ENCODE measurements at places on chromosomes 13 and 19.

DNA sequence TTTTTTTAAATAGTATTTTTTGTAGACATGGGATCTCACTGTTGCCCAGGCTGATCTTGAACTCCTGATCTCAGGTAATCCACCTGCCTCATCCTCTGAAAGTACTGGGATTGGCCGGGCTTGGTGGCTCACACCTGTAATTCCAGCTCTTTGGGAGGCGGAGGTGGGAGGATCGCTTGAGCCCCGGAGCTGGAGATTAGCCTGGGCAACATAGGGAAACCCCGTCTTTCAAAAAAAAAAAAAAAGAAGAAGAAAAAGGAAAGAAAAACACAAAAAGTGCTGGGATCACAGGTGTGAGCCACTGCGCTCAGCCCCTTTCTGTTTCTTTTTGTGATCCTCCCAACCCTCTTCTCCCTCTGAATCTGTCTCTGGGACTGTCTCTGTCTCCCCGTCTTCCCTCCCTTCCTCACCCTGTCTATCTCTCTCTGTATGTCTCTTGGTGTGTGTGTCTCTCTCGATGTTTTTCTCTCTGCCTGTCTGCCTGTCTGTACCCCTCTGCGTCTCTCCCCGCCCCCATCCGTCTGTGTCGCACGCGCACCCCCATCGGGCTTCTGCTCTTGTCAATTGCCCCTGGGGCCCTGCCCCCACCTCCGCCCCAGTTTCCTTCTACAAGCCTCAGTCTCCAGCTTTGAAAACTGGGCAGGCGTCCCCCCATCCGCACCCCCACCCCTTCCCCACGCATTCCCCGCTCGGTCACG lies 540 bp upstream of the ZFP36 start:
- DNase-seq: no peak

GRCh38 chr19:29420482-29421195 lies 105.2 kb upstream of the VSTM2B start:
- DNase-seq: no peak

- no peak for DNase-seq
These were observed 173.5 kb downstream of the DCT start for GRCh38 chr13:94305934-94306333.

- DNase-seq: no peak
These were observed 187.3 kb downstream of the NDFIP2 start for GRCh38 chr13:79668201-79668752.

GRCh38 chr13:109790942-109791605 lies 4.7 kb upstream of the IRS2 start:
- DNase-seq: peak; percentile 63

- DNase-seq: no peak
These were observed 45.3 kb downstream of the CAPN12 start for GRCh38 chr19:38699027-38699346.

DNA sequence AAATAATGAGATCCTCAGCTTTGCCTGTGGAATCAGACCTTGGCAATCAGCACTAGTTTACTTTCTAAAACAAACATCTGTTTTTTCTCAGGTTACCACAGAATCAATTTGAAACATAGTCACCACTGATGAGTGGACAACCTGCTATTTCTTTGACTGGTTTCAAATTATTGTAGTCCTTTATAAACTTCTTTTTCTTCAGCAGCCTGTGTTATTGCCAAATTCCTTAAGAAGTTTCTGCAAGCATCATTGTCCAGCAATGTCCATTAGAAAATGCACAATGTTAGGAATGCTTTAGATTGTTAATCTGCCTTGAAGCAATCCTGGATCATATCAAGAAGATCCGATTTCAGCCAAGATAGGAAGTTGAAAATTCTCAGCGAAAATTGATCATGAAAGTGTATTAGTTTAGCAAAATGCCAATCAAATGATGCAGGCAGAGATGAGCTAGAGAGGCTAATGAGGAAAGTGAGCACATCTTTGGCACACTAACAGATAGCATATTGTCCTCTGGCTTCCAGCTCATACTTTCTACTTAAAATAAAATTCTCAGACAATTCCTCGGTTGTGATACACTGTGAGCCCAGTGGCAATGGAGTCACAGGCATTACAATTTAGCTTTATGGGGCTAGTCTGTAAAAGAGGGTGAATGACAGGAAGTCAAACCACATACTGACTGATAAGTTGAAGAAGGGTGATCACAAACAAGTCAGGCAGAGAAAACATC lies 270.6 kb downstream of the SLITRK6 start:
- DNase-seq: peak; percentile 32

DNA sequence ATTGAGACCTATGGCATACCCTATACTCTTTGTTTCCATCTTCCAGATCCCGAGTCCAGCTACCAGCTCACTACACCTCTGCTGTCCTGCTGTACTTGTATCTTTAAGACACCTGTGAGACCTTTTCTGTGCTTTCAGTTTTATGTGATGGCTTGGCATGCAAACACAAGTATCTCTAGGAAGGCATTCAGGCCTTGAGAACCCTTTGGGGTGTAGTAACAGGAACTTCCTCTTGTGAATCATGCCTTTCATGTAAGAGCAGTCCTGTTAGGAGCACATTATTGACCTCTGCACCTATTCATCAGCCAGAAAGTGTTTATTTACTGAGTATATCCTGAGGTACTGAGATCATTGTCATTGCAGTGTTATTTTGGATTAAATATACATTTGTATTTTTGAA lies 87.0 kb upstream of the HTR2A start:
- no peak for DNase-seq

GRCh38 chr19:21824679-21825078 lies 11.3 kb downstream of the ZNF43 start:
- DNase-seq: no peak

DNA sequence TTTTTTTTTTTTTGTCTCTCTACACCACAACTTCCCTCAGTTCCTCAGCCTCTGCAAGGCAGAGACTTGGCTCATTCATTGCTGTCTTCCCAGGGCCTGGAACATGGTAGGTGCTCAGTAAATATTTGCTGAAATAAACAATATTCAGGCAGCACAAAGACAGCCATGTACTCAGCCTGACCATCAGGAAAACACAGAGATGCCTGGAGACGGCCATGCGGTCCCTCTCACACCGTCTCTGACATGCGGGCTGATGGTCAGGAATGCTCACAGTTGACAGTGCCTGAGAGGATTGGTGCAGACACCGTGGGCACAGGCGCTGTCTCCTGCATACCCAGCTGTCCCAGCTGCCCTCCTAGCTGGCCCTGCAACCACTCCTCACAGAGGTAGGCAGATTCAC lies 924 bp downstream of the PRAM1 start:
- no peak for DNase-seq

DNA sequence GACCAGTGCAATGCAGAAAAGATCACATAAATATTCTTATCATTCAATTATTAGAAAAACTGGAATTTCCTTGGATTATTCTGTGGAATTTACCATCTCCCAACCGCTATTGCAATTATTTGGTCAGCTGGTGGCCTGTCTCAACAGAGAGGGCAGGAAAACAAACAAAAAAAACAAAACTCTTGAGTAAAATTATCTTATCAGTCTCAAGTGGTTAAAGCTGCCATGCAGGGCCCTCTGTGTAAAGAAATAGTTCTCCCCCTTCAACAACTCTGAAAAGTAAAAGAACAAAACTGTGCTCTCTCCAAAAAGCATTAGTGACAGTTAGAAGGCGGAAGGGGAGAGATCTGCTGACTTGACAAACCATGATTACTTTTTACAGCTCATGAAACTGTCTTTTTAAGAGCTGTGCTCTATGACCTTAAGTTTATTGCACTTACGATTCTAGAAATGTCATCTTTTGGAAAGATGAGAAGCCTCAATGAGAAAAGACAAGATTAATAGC lies 152.3 kb downstream of the DLEU7 start:
- DNase-seq: no peak

- no peak for DNase-seq
These were observed 1610.1 kb upstream of the PCDH20 start for GRCh38 chr13:63025741-63026140.

DNA sequence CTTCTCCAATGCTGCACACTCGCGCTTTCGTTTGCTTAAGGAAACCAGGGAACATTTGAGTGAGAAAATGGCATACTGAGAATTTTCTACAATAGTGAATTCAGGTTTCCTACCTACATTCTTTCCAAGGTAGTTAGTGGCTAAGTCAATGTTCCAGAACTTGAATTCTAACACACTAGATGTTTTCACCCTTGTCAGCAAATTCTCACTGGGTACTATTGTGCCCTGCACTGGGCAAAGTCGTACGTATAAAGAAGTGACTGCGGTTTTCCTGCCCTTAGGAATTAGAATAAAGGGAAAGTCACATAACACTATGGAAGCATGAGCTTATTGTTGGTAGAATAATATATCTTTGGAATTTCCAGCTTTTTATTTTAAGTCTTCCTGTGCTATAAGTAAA lies 119.2 kb upstream of the TNFSF11 start:
- DNase-seq: no peak

DNA sequence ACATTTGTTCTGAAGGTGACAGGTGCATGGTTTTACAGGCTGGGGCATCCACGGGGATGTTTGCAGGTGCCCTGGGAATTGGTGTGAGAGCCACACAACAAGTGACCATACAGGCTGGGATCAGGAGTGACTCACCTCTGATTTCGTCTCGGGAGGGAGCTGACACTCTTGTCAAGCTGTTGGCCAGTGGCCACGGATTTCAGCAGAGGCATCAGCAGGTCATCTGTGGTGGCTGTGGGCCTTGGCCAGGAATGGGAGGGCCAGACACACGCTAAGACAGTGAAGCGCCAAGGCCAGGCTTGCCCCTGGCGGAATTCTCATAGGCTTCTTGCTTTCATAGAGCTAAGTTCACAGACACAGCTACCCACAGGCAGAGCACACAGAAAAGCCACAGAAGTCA lies 108.6 kb downstream of the HSPH1 start:
- no peak for DNase-seq

DNA sequence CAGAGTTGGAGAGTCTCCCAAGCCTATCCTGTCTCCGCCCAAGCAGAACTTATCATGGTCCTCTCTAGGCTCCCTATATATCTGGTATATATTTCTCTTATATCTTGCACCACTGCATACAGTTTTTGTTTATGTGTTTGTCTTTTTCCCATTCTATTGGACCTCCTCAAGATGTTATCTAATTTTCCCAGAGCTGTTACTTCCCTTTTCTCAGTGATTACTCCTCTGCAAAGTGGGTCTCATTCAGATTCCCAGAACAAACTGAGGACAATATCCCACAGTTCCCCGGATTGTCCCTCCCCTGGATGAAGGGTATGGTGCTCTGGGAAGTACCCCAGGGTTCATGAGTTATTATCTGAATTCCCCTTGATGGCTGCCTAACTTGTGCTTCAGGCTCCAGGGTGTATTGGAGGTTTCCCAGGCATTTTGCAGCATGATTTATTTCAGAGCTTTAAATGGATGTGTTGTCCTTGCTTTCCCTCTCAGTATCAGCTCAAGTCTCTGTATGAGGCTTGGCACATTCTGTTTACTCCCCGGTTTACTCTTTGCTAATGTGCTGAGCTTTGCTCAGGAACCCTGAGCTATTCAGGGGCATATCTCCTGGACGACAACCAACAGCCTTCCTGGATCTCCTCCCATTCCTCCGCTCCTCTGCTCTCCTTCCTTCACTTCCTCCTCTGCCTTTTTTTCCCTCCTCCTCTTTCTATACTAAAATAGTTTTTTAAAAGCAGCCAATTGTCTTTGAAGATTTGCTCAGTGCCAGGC lies 329.3 kb downstream of the SPRY2 start:
- no peak for DNase-seq

GRCh38 chr19:38122402-38123093 lies 101.5 kb downstream of the DPF1 start:
- no peak for DNase-seq

DNA sequence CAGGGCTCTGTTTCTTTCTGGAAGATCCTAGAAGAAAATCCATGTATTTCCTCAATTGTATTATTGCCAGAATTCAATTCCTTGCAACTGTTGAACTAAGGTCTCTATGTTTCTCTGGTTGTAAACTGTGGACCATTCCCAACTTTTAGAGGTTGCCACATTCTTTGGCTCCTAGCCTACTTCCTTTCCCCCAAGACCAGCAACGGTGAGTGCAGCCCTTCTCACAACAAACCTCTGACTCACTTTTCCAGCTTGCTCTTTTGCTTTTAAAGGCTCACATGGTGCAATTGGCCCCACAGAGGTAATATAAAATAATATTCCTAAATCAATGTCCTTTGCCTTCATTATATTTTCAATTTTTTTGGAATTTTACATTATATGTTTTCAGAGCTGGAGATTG lies 371.3 kb downstream of the SLITRK5 start:
- no peak for DNase-seq

- no peak for DNase-seq
These were observed 1486.8 kb downstream of the EFNB2 start for GRCh38 chr13:105048677-105049076.

- DNase-seq: no peak
These were observed 13.7 kb downstream of the FXYD5 start for GRCh38 chr19:35168196-35168595.

DNA sequence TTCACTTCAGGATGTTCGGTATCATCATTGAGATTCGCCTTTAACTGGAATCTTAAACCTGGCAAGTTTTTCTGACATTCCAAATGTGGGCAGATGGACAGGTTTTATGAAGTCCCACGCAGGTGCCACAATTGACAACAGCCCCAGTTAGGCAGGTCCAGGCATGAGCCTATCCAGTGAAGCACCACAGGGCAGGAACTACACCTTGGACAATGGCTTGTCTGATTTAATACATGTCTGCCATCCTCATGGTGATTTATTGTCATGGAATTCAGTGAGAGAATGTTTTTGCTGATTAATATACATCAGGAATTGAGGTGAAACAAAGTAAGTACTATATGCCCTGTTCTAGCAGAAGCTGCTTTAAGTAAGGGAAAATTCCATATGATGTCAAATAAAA lies 10.2 kb upstream of the TPP2 start:
- DNase-seq: no peak

DNA sequence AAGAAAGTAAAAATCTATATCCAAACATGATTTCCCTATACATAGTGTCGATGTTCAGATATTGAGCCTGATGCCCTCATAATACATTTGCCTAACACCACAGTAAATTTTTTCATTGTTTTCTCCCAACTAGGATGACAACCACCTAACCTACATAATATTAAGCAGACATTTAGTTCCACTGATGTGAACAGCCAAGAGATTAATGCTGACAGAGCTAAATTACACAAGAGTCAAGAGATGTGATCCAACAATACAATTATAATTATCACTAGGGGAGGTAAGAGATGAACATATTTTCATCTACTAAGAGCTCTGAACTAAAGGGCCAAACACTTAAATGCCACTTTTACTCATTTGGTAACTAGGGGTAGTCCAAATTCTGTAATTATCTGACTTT lies 145.9 kb downstream of the DACH1 start:
- no peak for DNase-seq

Data from tongue (tissue), 3 donors.